ENCODE measurements at places on chromosomes 12 and 14. TPM values are rescaled to one million over a fixed set of nuclear protein-coding genes. Genes with fewer than 3 reads are reported as not detected.

The MYRFL gene
- 7.1 TPM for polyA plus RNA-seq

The POMT2 gene
- 59.7 TPM for polyA plus RNA-seq

The CLEC1A gene
- 4.3 TPM for polyA plus RNA-seq

The TAS2R13 gene
- polyA plus RNA-seq: 0.12 TPM

The CBX5 gene
- polyA plus RNA-seq: 169 TPM

GRCh38 chr14:22252686-22253085 lies 336.3 kb downstream of the DAD1 start:
- DNase-seq: no peak

DNA sequence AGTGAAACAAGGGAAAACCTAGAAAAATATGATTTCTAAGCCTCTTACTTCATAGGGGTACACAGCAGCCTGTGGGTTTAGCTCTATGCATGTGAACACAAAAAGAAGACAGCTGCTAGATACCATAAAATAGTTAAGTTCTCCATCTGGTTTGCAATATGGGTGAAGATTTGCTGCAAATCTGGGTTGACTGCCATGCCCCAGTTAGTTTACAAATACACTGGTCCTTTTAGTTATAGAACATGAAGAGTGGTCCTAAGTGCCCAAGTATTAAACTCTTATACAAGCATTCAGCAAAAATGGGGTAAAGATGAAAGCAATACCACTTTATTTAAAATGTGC lies 176.1 kb downstream of the AEBP2 start:
- DNase-seq: no peak

GRCh38 chr14:86823581-86823980 lies 1169.4 kb downstream of the GALC start:
- no peak for DNase-seq

DNA sequence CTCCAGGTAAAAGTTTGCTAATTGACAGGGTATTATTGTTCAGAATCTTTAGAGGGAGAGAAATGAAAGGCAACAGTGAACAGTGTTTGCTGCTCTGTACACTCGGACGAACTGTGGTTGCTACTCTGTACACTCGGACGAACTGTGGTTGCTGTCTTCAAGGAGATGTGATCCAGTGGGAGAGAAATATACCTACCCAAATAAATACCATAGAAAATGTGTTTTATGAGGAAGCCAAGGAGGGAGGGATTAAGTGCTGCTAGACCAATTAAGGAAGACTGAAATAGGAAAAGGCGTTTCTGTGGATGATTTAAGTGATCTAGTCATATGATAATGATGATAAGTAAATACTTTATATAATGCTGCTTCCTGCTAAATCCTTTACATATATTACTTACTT lies 2.7 kb downstream of the STK38L start:
- DNase-seq: no peak

DNA sequence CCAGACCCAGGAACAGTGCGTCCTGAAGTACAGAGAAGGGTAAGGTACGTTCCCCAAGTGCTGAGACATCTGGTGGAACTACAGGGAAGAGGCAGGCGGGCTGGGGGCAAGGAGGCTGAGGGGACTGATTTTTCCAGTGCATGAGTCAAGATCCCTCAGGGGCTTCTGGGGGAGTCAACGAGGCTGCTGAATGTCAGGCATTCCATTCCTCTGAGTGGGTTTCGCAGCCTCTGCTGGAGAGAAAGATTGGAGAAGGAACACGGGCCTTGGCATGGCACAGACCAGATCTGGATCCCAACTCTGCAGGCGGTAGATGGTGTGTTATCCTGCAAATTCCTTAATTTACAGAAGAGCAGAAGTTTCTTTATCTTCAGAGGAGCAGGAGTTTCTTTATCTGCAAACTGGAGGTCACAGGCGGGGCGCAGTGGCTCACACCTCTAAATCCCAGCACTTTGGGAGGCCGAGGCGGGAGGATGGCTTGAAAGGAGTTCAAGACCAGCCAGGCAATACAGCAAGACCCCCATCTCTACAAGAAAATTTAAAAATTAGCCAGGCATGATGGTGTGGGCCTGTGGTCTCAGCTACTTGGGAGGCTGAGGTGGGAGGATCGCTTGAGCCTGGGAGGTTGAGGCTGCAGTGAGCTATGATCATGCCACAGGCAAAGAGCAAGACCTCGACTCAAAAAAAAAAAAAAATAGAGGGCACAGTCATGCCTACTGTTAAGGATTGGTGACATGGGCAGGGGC lies 132.6 kb upstream of the MAP1LC3B2 start:
- DNase-seq: peak; percentile 51

- no peak for DNase-seq
These were observed 88.7 kb upstream of the DHRS4 start for GRCh38 chr14:23864861-23865260.

Data from left kidney (tissue), 8 donors.